ENCODE measurements at places on chromosomes 11 and 22. TPM values are rescaled to one million over a fixed set of nuclear protein-coding genes. Genes with fewer than 3 reads are reported as not detected.

Gene POU2F3
- total RNA-seq, result not detected

Gene GAL3ST3
- not detected for total RNA-seq

GRCh38 chr11:120378474-120378873 lies 42.3 kb downstream of the ARHGEF12 start:
- DNase-seq, result no peak

- DNase-seq, result no peak
Measured at GRCh38 chr11:48003926-48004325, 23.6 kb downstream of the PTPRJ start.

DNA sequence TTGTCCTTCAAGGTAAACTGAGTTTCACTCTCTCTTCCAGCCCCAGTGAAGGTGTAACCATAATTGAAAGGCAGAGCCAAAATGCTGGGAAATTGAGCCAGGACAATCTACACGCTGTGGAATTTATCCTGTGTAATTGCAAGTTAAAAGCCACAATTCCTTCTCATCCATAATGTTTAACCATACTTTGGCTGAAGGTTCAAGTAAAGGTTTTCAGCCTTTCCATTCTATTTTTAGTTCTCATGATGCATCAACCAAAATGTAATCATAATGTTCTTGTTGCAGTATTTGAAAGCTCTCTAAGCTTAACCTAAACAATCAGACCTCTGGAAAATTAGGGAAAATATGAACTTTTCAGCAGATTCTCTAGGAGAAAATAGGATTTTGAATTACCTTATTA lies 14.0 kb upstream of the ARHGAP42 start:
- no peak for DNase-seq

Measured in NCI-H460 (cell line).